ENCODE measurements at places on chromosomes 12 and 14. TPM values are rescaled to one million over a fixed set of nuclear protein-coding genes. Genes with fewer than 3 reads are reported as not detected.

Gene KRT86
- not detected for total RNA-seq

Gene NOS1
- 0.07 TPM for total RNA-seq

DNA sequence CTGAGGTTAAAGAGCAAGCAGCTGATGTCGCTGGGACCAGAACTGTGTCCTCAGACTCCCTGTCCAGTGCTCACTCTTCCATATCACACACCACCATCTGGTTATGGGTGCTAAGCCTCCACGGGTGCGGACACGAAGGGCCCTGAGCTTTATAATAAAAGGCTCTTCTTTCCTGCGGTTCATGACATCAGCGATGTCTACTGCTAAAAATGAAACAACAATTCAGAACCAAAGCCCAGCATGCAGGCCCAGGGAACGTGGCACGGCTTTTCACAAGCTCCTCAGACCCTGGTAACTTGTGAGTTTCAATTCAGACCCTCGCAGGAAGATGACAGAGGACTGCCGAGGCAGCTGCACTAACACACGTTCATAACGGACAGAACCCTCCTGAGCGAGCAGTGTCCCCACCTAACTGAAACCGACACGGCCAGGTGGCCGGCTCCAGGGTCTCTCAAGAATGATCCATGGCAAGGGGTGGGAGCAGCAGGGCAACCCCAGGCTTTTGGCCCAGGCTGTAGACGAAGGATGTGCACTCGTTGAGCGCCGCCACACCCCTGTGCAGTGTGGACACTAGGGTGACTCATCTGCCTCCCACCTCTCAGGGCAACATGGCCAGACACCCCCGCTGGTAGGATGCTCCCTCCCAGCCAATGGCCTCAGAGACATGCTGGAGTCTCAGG is 180.3 kb downstream of the CALM1 start:
- H3K36me3 ChIP-seq = peaks cover 5% of the 10 kb centered on the region
- no peak overlapping the region for H3K27ac ChIP-seq
- no peaks in the 10 kb centered on the region for H3K4me1 ChIP-seq
- H3K4me3 ChIP-seq = no peak overlapping the region

- no peak overlapping the region for H3K27ac ChIP-seq
- DNase-seq = no peak
- H3K36me3 ChIP-seq = no peaks in the 10 kb centered on the region
Observed at GRCh38 chr14:101739446-101740141, 21.9 kb upstream of the PPP2R5C start.

Gene PTGDR
- 0.18 TPM for total RNA-seq

DNA sequence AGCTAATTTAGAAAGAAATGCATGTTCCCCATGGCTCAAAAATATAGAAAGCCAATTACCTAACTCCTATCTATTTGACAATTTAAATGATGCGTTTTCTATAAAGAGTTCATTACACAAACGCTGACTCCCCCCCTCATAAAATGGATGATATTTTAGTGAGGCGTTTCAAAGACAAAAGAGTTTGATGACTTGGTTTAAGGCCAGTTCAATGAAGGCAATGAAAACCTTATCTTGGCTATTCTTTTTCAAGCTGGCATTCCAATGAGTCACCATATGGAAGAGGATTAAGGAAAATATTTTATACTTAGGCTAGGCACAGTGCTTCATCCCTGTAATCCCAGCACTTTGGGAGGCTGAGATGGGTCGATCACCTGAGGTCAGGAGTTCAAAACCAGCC is 62.7 kb downstream of the HMGA2 start:
- H3K4me3 ChIP-seq = no peak overlapping the region
- H3K27me3 ChIP-seq = no peaks in the 10 kb centered on the region
- DNase-seq = no peak
- no peaks in the 10 kb centered on the region for H3K4me1 ChIP-seq
- H3K27ac ChIP-seq = no peak overlapping the region

Measured in right lobe of liver (tissue), 6 donors.